ENCODE measurements at places on chromosomes 3 and 15.

DNA sequence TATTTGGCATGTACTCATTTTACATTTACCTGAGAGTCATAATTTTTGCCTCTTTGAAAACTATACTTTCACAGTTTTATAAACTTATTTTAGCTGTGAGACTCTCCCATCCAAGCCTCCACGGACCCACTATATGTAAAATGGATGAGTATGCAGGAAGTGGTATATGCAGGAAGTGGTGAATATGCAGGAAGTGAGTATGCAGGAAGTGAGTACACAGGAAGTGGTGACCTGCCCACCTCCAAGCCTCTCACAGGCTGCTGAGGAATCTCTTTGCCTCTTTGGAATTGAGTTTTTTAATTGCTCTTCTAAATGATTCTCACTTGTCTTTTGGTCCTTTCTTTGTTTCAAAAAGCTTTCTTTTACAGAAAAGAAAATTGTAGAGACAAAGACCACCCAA, 85.2 kb downstream of the KBTBD8 start:
- DNase-seq, result peak; percentile 25

DNA sequence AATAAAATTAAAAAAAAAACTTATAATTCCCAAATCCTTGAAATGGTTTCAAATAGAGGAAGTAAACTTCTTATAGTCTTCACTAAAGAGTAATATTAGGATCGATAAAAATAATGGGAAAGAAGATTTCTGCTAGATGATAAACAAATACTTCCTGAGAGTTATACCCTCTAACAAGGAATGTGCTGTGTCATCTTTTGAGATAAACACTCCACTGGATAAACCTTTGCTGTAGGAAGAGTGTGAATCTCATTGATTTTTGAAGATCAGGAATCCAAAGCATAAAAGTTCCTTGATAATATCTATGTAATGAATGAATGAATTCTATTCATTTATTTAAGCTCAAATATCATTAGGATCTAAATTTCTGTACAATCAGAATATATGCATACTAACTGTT, 161.0 kb upstream of the GBE1 start:
- DNase-seq, result no peak

DNA sequence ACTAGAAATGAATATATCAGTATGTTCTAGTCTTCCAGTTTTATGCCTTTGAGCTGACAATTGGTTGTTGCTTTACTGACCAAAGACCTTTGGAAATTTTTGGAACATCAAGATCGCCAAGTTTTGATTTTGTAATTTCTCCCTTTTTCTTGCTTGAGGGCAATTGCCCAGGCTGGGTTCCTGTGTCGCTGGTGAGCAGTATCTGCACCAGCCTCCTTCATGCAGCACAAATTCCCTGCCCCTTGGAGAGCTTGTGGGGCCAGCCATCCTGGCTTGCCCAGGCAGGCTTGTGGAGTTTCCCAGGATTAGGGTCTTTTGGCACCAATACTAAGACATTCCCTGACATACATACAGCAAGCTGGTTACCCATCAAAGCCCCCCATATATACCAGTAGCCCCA, 37.9 kb upstream of the HACD2 start:
- no peak for DNase-seq

DNA sequence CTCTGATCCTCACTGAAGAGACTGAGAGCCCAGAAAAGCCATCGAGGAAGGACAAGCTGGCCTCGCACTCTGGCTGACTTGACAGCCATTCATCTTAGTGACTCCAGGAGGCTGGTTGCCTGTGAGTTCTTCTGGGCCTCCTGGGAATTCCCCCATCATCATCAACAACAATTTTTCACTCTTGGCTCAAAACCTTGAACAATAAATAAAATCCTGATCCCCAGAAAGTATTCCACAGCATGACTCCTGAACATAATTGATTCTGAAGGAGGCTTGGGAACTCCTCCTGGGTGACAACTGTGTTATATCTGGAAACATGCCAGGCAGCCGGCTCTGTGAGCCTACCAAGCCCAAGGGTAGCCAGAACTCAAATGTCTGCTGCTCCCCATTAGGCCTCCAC, 188.6 kb downstream of the SHQ1 start:
- DNase-seq, result no peak

- no peak for DNase-seq
Observed at GRCh38 chr3:100602506-100603444, 6.6 kb upstream of the ADGRG7 start.

GRCh38 chr15:57769266-57769665, 62.8 kb downstream of the POLR2M start:
- DNase-seq, result no peak

GRCh38 chr3:194609601-194610000, 23.6 kb downstream of the TMEM44 start:
- no peak for DNase-seq

DNA sequence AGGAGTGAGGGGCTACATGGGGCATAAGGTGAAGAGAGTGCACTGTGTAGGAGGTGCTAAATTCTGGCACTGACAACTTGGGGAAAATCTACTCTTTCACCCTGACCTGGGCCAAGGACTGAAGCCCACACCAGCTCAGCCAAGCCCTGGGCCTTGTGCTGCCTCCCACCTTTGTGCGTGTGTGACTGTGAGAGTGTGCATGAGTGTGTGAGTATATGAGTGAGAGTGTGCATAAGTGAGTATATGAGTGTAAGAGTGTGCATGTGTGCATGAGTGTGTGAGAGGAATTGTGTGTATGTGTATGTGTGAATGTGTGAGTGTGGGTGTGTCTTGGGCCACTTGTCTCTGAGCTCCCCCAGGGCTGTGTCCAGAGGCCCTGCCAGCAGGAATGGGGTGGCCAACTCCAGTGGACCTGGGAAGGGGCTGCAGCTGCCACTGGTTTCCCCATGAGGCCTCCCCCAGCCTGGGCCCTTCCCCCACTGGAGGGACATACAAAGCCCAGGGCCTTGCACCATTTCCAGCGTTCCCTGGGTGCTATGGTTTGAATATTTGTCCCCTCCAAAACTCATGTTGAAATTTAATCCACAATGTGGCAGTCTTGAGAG, 15.2 kb downstream of the C3orf22 start:
- DNase-seq, result no peak

DNA sequence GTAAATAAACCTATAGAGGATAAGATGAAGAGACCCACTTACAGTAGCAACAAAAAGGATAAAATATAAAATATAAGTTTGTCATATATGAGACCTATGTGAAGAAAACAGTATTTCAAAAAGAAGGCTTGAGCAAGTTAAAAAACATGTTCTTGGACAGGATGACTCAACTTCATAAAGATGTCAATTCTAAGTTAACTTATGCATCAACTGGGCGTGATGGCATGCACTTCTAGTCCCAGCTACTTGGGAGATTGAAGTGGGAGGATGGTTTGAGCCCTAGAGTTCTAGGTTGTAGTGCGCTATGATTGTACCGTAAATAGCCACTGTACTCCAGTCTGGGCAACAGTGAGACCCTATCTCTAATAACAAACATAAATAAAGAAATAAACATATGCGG, 59.7 kb downstream of the PDCD6IP start:
- DNase-seq, result no peak

DNA sequence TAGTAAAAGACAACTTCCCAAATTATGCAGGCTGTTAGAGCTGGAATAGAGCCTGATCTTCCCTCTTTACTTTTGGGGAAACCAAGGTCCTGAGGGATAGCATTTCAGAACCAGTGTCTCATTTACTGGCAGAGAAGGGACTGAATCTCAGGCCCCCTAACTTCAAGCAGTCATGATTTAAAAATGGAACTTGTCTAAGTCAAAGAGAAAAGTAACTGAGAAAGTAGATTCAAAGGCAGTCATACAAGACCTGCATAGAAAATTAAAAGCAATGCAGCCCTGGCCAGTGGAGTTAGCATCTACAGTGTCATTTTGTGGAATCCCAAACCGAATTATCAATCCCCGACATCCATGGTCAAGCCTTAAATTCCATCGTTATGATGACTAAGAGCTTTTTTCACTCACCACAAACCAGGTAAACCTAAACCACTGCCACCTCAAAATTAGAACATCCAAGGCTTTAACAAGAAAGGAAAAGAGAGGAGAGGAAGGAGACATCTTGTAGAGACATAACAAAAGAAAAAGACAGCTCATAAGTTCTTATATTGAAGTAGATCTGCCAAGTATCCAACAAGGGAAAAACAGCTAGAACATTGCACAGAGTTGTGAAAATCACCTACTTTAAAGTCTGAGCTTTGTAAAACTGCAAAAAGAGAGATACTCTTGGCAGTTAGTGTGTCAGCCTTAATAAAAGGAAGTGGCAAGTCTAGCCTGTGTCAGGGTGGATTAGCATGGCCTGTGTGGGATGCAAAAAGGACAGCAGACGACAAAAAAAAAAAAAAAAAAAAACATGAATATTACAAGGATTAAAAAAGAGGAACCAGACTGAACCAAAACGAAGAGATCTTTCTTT, 54.1 kb upstream of the CCR2 start:
- DNase-seq, result no peak

GRCh38 chr15:92336419-92336987, 57.2 kb upstream of the ST8SIA2 start:
- no peak for DNase-seq

GRCh38 chr15:74222240-74223119, 13.6 kb upstream of the CCDC33 start:
- DNase-seq, result no peak

- no peak for DNase-seq
Observed at GRCh38 chr3:130658678-130659077, 88.0 kb downstream of the PIK3R4 start.

GRCh38 chr3:118128886-118129285, 905.8 kb downstream of the IGSF11 start:
- no peak for DNase-seq

DNA sequence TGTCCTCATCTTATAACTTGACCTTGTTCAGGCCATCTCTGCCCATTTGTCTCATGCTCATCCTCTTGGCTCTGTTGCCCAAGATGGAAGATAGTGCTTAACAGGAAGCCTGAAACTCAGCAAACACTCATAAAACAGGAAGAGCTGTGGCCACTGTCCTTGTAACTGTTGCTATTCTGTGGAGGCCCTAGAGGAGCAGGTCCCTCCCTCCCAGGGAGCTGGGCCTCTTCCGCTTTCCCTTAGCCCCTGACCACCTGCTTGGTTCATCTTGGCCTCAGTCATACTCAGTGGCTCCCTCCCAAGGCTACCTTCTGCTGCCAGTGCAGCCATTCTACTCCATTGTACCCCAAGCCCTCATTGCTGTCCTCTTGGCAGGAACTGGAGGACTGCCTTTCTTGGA, 3.5 kb downstream of the MAPKAPK3 start:
- DNase-seq, result no peak

DNA sequence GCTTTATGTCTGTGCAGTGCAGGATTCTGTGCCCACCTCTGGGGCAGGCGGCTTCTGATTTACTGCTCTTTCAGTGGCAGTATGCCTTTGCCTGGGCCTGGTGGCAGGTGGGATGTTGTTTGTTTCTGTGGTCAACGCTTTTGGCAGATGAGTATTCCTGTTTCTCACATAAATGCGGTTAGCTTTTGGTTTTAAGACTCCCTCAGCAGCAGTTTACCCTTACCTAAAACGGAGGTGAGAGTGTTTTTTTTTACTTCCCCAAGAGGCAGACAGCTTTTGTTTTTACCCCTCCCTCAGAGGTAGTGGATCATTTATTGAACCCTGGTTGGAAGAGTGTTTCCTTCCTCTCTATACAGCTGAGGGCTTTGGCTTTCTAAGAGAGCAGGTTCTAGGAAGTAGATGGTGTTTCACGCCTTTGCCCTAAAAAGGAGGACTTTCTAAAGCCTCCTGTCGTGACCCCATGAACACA, 134.1 kb upstream of the PLSCR5 start:
- no peak for DNase-seq
